ENCODE measurements at places on chromosomes 6 and 20. TPM values are rescaled to one million over a fixed set of nuclear protein-coding genes. Genes with fewer than 3 reads are reported as not detected.

OR12D3 gene
- total RNA-seq: not detected

SYNDIG1 gene
- total RNA-seq: not detected

GLP1R gene
- total RNA-seq: 0.67 TPM

TMEM244 gene
- total RNA-seq: not detected

Data from Peyer's patch (tissue), 4 donors.